ENCODE measurements at places on chromosomes 4 and X. TPM values are rescaled to one million over a fixed set of nuclear protein-coding genes. Genes with fewer than 3 reads are reported as not detected.

The SMIM10 gene
- under 0.01 TPM for total RNA-seq

The DOK7 gene
- total RNA-seq: 5.5 TPM

The RENBP gene
- total RNA-seq: 5.5 TPM

The FAM47A gene
- not detected for total RNA-seq

The DCAF16 gene
- total RNA-seq: 21.7 TPM

The NXF2 gene
- not detected for total RNA-seq

The GALNTL6 gene
- total RNA-seq: not detected

The SCRG1 gene
- total RNA-seq: not detected

The ENPEP gene
- 0.21 TPM for total RNA-seq

The RIBC1 gene
- total RNA-seq: 0.43 TPM

The GNRHR gene
- total RNA-seq: not detected

The TMEM47 gene
- 25.1 TPM for total RNA-seq

The TRPC5OS gene
- total RNA-seq: not detected

The PPP1R2C gene
- total RNA-seq: not detected

The FOXR2 gene
- total RNA-seq: not detected

The CT45A10 gene
- not detected for total RNA-seq

The PRPS1 gene
- 31.1 TPM for total RNA-seq

The PFKFB1 gene
- total RNA-seq: not detected

The LAGE3 gene
- total RNA-seq: 34.5 TPM

The ZNF732 gene
- total RNA-seq: 1.3 TPM

The PRKG2 gene
- 1.2 TPM for total RNA-seq

The MAGEC3 gene
- total RNA-seq: not detected

The CDX4 gene
- total RNA-seq: not detected

The PLXNB3 gene
- total RNA-seq: 6.3 TPM

The SAGE1 gene
- total RNA-seq: not detected

The NEXMIF gene
- not detected for total RNA-seq

The ADAM29 gene
- total RNA-seq: not detected

The SSX3 gene
- not detected for total RNA-seq

The ANOS1 gene
- total RNA-seq: under 0.01 TPM

The GLUD2 gene
- total RNA-seq: 0.72 TPM

The WDR44 gene
- total RNA-seq: 10.4 TPM

The LIMCH1 gene
- total RNA-seq: 4.7 TPM

The RHOH gene
- total RNA-seq: under 0.01 TPM

The GABRG1 gene
- total RNA-seq: not detected

The CLCN3 gene
- total RNA-seq: 46.3 TPM

The RPS6KA3 gene
- total RNA-seq: 62.7 TPM

The HDX gene
- 0.85 TPM for total RNA-seq

The EDA2R gene
- total RNA-seq: 2.9 TPM

The TMEM35A gene
- total RNA-seq: not detected

The FAM53A gene
- 3.6 TPM for total RNA-seq

The AADAT gene
- 1.7 TPM for total RNA-seq

The SGMS2 gene
- 331 TPM for total RNA-seq

The TRIML2 gene
- not detected for total RNA-seq

The NSUN7 gene
- 8.9 TPM for total RNA-seq

The OPRPN gene
- not detected for total RNA-seq

The SUPT20HL1 gene
- total RNA-seq: not detected

The MAMLD1 gene
- 0.48 TPM for total RNA-seq

The RIPPLY1 gene
- not detected for total RNA-seq

The EPGN gene
- 13.5 TPM for total RNA-seq

The GLRA2 gene
- total RNA-seq: not detected

The NUDT11 gene
- total RNA-seq: 9.6 TPM

The USP51 gene
- total RNA-seq: 0.24 TPM

The CCSER1 gene
- 6.6 TPM for total RNA-seq

The GYPA gene
- not detected for total RNA-seq

The TBC1D19 gene
- 20.2 TPM for total RNA-seq

The ARHGEF6 gene
- 0.72 TPM for total RNA-seq

The PNMA5 gene
- not detected for total RNA-seq

Measured in tracheal epithelial cell (primary cell).